ENCODE measurements at places on chromosomes 6 and 20. TPM values are rescaled to one million over a fixed set of nuclear protein-coding genes. Genes with fewer than 3 reads are reported as not detected.
A peak's percentile ranks its signal among the peaks of the same experiment; 100 is the strongest.

- no peak for DNase-seq
These were observed 32.3 kb upstream of the TAGAP start for GRCh38 chr6:159077123-159077522.

- no peak for DNase-seq
These were observed 721.1 kb upstream of the CITED2 start for GRCh38 chr6:140095532-140095931.

GRCh38 chr6:106360410-106360988, at the start of gene CRYBG1:
Gene CRYBG1 (plus strand): TSS chr6:106360717. CDS start chr6:106360909, 192 bp downstream.
- peak; percentile 76 for DNase-seq

- no peak for DNase-seq
These were observed 145.0 kb downstream of the HTR1B start for GRCh38 chr6:77318256-77318655.

GRCh38 chr6:151675746-151676459, 131.6 kb upstream of the ESR1 start:
- DNase-seq = peak; percentile 58

DNA sequence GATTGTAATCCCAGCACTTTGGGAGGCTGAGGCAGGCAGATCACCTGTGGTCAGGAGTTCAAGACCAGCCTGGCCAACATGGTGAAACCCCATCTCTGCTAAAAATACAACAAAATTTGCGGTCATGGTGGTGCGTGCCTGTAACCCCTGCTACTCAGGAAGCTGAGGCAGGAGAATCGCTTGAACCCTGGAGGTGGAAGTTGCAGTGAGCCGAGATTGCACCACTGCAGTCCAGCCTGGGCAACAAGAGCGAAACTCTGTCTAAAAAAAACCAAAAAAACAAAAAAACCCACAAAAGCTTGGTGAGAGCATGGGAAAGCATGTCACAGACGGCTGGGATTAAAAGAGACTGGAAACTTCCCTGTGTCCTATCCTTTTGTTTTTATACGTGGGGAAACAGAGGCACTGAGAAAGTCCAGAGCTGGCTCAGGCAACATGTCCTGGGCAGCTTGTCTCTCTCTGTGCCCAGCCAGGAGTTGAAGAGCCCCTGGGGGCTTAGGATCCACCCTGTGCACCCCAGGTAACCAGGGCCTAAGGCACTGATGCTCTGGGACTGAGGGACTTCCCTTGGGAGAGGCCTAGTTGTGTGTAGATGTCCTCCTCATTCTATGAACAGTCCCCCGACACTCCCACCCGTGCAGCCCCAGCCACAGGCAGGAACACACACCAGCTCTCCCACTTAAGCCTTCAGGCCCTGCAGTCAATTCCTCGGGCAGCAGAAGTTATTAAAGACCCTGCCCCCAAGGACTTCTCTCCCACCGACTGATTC, 16.0 kb downstream of the CD40 start:
- no peak for DNase-seq

DNA sequence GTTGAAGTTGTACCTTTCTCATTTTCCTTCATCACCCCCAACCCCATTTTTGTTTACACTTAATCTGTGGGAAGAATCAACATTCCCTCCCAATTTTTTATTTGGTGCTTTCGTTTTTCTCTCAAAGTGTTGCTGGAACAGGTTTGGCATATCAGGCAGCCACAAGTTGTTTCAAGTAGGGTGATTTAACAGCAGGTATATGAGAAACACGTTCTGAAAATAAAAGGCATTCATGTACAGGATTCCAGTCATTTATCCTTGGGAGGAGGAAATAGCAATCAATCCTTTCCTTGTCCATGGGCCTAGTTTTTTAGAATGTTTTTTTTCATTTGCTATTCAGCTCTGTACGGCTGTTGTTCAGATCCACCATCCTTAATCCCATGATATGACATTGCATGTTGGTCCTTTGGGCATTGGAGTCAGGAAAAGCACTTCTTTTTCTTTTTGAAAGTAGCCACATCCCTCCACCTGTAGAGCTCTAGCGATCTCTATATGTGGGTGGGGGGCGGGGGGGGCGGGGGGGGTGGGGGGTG, 120.2 kb downstream of the JARID2 start:
- DNase-seq = no peak

DNA sequence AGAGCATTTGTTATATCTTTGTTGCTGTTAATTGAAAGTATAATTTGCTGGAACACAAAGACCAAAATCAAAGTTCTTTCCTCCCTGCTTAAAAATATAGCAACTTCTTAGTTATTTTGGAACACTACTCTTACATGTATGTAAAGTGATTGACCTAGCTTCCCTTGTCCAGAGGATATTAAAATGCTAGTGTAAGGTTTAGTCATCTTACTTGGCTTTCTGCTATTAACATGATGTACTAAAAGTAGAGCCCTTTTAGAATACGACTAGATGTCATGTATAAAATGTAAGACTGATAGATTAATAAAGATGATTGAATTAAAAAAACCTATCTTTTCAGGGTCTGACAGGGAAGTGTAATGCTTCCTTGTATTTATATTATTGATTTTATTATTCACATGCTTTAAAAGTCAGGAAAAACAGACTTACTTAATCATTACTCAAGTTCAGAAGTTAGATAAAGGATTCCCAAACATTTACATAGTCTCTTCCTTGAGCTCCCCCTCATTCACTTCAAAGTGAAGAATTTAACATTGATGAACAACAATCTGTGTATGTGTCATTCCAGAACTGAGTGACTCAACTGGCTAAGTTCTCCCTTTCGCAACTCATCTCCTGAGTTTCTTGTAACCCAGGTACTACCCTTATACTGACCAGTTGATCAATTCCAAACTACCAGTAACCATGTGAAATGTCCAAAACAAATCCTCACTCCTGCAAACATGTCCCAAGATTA, 50.9 kb downstream of the BTBD9 start:
- no peak for DNase-seq

GRCh38 chr6:157789861-157790260, 33.2 kb upstream of the SNX9 start:
- peak; percentile 73 for DNase-seq

Gene FNDC1
- 0.87 TPM for total RNA-seq

Data from testis (tissue), 5 donors.